ENCODE measurements at places on chromosomes 6 and 20. TPM values are rescaled to one million over a fixed set of nuclear protein-coding genes. Genes with fewer than 3 reads are reported as not detected.

DNA sequence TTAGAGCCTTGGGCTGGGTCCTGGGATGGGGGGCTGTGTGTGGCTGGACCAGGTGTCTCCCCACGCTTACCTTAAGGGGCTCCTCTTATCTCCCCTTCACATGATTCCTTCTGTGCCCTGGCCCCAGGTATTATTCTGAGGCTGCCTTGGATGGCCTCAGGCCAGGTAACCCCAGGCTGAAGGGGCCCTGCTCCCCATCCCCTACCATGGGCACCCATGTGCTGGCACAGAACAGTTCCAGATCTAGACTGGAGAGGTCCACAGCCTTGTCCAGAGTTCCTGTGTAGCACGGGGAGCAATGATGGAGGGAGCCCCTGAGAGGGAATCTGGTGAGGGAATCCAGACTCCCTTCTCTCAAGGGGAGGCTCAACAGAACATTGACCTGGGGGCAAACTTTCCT, 32.1 kb downstream of the MOCS1 start:
- ATAC-seq, result no peak

DNA sequence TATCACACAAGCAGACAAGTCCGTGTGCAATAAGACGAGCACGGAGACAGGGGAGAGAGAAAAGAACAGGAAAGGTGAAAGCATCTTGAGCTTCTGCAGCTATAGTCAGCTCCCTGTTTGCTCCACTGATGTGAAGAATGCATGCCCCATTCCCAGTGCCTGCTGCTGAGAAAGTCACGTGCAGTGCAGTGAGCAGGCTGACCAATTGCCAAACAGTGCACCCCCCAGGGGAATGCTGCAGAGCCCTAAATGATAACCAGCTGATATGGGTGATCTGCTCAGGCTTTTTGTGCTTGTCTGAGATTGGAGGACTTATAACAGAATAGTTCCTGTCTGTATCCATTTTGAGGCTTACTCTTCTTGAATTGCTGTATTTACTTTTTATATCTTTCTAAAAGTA, 121.5 kb downstream of the PACRG start:
- ATAC-seq, result no peak

DNA sequence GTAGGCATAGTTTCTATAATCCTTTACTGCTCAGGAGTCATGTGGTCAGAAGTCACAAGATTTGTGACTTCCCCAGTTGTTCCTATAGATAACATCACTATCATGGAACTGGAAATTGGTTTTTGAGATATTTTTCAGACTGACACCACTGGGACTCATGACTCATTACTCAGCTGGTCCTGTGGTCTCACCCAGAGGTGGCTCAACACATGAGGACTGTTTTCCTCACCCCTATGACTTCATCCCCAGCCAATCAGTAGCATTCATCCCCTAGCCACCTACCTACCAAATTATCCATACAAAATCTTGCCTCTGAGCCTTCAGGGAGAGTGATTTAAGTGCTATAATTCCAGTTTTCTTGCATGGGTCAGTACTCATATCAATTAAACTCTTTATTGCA, 1217.7 kb downstream of the EPHA7 start:
- no peak for ATAC-seq

Gene BPI
- not detected for total RNA-seq

DNA sequence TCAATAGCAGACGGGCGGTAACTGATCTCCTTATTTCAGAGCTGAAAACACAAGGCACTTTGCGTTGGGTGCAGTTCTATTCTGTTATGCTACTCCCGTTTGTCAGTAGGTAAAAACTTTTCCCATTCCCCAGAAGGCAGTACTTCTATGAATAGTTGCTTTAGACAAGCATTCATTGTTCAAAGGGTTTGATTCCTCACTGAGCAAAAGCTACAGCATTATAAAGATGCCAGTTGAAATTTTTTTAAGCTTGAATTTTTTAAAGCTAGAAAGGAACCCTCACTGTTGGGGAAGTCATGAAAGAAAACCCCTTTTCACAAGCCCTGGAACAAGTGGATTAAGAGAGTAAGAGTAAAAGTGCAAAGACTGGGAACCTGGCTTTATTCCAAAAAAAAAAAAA, 42.3 kb downstream of the FUT9 start:
- no peak for ATAC-seq

- ATAC-seq, result peak; percentile 54
Observed at GRCh38 chr6:143842461-143842901, 657 bp upstream of the LTV1 start.

GRCh38 chr6:90350689-90351554, 54.3 kb upstream of the BACH2 start:
- ATAC-seq, result peak; percentile 53

Gene CALHM5
- total RNA-seq, result 0.12 TPM

GRCh38 chr6:1510239-1510638, 99.5 kb upstream of the FOXC1 start:
- no peak for ATAC-seq

DNA sequence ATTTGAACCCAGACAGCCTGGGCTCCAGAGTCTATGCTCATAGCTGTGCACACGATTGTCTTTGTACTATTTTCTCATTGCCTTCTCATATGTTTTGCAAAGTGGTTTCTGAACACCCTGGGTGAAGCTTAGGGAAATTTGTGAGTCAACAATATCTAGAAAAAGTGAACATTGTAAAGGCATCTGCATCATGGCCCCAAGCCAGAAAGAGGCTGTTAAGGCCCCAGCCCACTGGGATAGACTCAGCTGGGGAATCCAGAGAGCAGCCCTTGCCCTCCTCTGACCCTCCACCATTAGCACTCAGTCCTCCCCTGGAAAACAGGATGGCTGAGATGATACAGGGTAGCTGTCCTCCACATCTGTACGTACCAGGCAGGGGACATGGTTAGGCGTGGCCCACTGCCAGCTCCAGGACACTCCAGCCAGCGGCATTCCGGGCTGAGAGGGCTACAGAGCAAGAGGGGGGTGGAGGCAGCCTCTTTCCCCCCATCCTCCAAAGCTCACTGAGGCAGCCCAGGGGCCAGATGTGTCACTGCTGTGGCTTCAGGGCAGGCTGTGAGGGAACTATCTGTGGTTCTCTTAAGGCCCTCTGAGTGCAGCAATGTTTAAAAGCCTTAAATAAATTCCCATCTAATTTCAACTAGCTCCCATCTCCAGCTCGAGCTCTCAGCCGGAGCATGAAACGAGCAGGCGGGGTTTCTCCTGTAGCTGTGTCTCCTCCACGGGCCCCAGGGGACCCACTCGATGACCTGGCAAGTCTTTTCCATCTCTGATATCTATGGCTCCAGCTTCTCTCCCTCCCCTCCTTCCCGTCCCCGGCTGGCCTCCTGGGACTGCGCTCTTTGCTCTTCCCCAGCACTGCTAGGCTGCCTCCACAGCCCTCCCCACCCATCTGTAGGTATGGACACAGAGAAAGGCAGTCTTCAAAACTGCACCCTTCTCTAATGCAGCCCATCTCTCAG, 209.4 kb upstream of the LRFN2 start:
- ATAC-seq, result no peak

DNA sequence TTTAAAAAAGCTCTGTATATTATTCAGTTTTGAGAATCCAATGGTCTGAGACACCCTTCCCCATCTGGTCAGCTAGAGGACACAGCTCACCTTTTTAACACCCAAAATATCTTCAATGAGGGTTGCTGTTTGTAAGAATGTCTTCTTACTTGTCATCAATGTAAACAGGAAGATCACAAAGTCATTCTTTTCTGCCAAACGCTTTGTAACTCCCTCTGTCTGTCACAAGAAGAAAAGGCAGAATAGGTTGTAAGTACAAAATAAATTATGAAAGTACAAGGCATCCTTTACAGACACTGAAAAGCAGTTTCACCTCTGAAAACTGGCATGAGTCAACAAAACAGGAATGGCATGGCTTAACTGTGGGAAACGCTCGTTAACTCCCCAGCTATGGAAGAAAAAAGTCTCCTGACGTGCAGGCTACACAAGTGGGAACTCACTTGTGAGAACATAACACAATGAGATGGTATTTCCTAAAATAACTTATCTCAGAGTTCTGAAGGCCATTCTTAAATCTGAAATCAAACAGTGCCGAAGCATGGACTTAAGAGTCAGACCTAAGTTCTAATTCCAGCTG, 42.7 kb downstream of the TRPC4AP start:
- no peak for ATAC-seq

Gene ADAT2
- total RNA-seq, result 4.9 TPM

DNA sequence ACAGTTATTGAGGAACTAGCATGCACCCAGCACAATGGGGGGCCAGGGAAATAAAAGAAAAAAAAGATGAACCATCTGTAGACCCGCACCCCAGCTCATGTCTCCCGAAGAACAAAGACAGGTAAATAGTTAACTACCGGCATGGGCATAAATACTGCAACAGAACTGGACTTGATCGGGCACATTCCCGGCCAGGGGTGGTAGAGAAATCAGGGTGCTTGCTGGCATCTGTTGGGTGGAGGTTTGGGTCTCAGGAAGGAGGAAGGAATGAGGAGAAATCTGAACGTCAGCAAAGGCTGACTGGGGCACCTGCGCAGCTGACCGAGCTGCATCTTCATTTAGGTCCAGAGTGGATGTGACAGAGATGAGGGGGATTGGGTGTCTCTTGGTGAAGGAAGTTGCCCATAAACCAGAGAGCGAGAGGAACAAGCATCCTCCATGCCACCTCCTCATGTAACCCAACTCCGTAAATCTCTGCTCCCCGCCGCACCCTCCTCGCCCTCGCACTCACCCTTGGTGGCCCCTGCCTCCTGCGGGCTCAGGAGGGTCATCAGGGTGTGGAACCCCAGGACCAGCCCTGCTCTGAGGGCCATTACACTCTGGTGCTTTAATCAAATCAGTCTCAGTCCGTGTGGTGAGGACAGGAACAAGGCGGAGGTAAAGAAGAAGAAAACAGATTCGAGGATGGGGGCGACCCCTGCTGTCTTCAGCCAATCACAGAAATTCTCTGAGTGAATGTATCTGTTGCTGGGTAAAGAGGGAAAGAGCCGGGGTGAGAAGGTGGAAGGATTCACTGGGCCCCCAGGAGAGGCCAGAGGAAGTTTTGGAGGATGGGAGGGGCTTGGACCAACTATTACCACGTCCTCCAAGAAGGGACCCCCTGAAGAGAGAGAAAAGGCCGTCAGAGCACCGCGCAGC, at the start of gene HLA-DOA:
Gene HLA-DOA, minus strand, starts transcription at position 648 of the 918 bp plus-strand sequence.
- ATAC-seq, result peak; percentile 62

DNA sequence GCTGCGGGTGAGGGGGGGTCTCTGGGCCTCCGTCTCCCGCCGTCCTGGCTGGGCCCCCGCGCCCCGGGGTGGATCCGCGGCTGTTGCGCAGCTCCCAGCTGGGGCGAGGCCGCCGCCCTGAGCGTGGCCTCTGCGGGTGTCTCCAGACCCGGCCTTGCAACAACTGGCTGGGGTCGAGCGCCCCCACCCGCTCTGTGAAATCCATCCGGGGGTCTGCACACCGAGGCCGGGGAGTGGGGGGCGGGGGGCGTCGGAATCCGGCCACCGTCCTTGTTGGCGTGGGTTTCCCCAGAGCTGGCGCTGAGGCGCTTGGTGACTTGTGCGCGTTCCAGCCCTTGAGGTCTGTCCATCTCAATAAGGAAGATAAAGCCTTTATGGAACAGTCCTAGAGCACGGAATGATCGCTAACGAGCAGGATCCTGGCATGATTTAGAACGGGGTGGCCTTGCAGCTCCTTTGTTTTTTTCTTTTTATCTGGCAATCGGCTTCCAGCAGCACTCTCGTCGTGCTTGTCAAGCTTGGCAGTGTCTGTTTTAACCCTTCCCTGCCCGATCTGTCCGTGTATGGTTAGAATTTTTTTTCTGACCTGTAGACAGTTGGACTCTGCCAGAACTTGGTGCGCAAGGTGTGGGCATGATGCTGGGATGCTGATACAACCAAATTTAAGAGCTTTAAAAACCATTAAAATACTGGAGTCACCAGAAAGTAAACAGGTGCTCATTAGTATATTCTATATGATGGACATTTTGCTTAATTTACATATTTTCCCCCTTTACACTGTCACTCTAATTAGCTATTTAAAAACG, 675 bp downstream of the DSTN start:
- peak; percentile 49 for ATAC-seq

- no peak for ATAC-seq
Observed at GRCh38 chr6:110882824-110883554, 8.4 kb downstream of the AMD1 start.

GRCh38 chr6:149560736-149561135, 5.4 kb upstream of the GINM1 start:
- peak; percentile 39 for ATAC-seq

DNA sequence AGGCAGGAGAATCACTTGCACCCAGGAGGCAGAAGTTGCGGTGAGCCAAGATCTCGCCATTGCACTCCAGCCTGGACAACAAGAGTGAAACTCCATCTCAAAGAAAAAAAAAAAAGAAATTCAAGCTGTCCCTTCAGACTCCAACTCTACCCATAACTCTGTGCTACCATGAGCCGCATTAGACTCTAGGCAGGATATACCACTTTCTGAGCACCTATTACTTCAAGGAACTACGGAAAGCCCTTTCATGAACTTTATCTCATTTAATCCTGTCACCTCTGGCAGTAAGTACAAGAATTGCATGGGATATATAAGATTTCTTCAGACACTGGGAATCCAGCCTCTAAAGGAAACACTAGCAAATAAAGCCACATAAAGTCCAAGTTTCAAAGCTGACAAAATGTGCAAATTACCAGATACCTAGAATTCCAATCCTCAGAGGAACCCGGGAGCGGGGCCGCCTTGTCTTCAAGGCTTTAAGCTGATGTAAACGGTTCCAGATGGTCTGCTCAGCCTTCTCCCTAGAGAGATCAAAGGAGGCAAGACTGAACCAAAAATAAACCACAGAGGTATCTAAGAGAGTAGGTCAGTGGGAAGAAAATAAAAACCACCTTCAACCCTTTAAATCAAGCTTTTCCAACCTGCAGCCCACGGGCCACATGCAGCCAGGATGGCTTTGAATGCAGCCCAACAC, 9.4 kb downstream of the CDK5RAP1 start:
- no peak for ATAC-seq

DNA sequence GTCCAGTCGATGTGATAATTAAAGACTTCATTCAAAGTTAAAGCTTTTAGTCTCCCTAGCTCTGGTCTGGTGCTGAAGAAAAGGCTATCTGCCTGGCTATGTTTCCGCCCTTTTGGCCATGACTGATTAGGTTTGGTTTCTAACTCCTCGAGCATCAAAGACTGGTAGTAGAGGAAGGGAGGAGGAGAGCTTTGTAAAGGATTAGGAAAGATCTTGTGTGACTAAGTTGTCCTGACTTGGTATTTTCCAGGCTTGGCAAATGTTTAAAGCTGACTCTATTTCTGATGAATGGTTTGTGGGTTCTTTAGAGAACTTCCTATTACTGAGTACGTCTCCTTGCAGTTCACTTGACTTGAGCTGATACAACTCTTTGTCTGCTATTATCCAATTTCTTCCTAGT, 312.9 kb downstream of the GJA1 start:
- peak; percentile 89 for ATAC-seq

GRCh38 chr20:43995645-43996044, 81.0 kb downstream of the TOX2 start:
- no peak for ATAC-seq

DNA sequence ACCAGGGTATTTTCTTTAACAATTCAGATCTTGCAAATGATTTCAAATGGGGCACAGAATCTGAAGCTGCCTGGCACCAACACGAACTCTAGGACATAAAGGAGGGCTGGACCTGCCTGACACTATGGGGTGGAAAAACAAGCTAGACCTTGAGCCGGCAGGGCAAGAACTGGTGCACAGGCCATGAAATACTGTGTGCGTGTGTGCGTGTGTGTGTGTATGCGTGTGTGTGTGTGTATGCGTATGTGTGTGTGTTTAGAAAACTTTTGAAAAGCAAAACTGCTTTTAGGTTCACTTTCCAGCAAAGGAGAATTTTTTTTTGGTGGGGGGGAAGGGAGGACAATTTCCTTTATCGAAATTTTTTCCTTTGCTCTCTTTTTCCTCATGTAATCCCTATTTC, 11.9 kb upstream of the QKI start:
- ATAC-seq, result no peak

Gene TSBP1
- total RNA-seq, result not detected
